Activated T-helper 2 cell treated with anti-CD3 and anti-CD28 coated beads, Interferon-gamma antibody, Interleukin-2, Interleukin-4, amounts not matched to agents 10 μg/mL and 5 μg/mL and 100 μg/mL, durations not matched to agents 14 hours and 24 hours and 36 hours (primary cell): ENCODE measurements at places on chromosomes 6 and 20.
A peak's percentile ranks its signal among the peaks of the same experiment; 100 is the strongest.

GRCh38 chr6:162753775-162754174 lies 26.0 kb downstream of the PACRG start:
- no peak for DNase-seq

DNA sequence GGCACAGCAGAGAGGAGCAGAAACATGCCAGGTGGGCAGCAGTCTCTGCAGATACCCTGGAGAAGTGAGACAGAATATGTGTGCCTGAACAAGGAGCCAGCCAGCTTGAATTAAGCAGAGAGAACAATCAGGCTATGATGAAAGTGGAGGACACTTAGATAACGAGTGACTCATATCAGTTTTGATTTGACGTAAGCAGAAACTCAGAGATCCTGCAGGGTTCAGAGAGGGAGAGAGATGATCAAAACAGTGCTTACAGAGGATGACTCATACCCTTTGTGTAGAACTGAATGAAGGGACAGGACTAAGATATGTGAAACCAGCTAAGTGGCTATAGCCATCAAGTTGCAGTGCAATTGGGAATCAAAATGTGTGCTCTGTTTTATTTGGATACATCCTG lies 300.7 kb downstream of the TENT5A start:
- no peak for DNase-seq

GRCh38 chr20:40769677-40770285 lies 80.7 kb upstream of the MAFB start:
- no peak for DNase-seq

DNA sequence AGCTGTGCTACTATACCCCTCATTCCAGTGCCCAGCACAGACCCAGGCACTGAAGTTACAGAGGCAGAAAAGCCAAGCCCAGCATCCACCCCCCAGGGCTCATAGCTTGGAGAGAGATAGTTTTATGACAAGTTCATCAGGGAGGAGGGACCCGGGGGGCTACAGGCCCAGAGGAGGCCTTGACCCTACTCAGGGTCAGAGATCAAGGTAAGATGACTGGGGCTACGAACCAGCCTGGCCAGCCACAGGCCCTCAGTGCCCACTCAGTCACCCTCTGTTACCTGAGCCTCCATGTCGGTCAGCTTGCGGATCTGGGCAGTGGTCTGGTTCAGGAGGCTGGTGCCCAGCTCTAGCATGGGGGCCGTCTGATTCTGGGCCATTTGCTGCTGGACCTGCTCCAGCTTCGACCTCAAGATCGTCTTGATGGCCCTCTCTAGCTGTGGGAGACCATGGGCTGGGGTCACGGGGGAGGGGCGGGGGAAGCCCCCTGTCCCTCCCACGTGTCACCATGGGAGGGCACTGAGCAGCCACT lies 26.1 kb downstream of the ANGPT4 start:
- no peak for DNase-seq

DNA sequence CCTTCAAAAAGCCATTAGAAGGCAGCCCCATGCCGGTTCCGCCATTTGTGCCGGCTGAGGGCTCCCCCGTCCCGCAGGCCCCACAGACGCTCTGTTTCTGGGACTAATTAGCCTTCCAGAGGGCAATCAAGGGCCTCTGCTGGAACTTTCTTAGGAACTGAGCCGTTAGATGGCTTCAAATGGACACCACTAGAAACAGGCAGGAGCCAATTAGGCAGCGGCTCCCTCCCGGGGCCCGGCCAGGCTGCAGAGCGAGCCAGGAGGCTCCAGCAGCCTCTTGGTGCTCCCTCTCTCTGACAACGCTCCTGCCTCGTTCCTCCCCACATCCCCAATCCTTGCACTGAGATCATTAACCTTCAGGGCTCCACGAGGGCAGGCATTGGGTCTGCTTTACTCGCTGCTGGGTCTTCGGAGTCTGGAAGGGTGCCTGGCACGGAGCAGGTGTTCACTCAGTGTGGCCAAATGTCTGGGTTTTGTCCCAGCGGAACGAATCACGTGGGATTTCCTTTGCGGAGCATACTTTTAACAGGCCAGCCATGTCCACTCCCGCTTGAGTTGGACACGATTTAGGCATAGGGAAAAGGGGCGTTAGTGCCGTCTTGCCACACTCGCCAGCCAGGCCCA lies 98.3 kb downstream of the TMEM242 start:
- no peak for DNase-seq

DNA sequence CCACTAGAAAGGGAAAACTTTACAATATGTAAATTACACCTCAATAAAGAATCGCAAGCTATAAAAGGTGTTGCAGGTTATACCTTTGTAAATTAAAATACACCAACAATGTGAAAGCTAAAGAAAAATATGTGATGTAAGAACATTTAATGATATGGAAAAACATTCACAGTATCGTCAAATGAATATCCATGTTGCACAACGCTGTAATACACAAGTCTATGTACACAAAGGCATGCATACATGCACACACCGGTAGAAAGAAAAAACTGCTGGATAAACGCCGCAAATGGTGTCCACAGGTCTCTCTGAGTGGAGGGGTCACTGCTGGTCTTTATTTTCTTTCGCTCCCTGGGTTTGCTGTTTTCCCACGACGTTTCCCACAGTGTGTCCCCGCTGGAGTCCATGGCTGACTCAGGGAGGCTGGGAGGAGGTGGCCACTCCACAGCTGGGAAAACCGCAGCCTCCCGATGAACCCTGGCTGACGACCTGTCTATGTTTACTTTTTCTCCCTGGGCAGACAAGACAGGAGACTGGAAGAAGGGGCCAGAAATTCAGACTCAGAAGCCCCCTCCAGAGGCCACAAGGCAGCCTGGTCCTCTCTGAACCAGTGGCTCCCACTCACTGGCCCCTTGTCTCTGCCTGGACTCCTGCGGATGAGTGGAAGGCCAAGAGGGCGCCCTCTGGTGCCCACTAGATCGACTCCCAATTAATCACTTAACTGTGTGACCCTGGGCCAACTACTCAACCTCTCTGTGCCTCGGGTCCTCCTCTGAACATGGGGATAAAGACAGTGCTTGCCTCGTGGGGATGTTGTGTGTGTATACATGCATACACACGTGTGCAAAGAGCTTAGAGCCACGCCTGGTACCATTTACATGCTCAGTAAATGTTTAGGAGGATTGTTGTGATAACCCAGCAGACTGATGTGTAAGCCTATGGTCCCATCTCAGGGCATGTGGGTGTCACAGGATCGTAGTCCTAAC lies 12.8 kb upstream of the BPI start:
- DNase-seq = no peak

DNA sequence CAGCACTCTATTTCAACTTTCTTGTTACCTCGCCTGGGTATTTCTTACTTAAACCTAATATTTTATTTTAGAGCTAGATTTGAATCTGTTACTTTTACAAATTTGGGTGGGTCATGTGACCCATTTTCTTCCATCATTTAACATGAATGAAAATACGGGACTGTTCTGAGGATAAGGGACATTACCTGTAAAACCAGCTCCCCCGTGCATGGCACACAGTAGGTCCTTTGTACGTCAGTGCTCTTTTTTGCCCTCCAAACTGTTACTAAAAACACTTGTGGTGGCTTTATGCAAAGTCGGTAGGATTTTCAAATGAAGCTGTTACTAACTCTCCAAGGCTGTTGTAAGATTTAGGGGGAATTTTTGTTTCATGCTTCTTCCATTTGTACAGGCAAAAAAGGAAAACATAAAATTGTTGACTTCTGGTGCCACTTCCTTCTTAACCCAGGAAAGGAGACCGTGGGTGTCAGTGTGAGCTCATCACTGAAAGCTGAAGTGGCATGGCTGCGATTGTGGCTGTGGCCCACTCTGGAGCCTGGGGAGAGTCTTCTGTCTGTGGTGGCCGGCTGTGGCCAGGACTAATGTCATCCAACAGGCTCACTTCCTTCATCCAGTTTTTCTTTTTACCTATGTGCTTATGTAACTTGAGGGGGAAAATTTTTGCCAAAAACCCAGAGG lies 40.2 kb upstream of the PXDC1 start:
- DNase-seq = no peak

GRCh38 chr20:21643417-21643816 lies 62.0 kb upstream of the PAX1 start:
- DNase-seq = no peak

GRCh38 chr6:111399626-111400025 lies 83.4 kb downstream of the REV3L start:
- no peak for DNase-seq

GRCh38 chr20:46137816-46138215 lies 19.7 kb downstream of the CD40 start:
- no peak for DNase-seq

DNA sequence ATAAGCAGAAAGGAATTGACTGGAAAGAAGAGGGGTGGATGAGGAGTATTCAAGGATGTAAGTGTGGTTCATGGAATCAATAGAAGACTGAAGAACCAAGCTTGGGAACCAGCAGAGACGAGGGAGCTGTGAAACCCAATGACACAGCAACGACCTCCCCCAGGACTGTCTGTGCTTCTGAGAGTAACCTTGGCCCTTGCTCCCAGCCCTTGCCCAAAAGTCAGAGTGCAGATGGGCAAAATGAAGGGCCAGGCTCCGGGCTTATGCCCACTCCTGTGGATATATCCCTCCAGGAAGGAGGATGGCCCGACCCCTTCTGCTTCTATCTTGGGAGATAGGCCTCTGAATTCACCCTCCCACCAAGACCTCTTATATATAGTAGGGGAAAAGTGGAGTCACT lies 24.9 kb downstream of the FAM50B start:
- DNase-seq = no peak

GRCh38 chr6:169651498-169651897 lies 50.3 kb downstream of the WDR27 start:
- no peak for DNase-seq

DNA sequence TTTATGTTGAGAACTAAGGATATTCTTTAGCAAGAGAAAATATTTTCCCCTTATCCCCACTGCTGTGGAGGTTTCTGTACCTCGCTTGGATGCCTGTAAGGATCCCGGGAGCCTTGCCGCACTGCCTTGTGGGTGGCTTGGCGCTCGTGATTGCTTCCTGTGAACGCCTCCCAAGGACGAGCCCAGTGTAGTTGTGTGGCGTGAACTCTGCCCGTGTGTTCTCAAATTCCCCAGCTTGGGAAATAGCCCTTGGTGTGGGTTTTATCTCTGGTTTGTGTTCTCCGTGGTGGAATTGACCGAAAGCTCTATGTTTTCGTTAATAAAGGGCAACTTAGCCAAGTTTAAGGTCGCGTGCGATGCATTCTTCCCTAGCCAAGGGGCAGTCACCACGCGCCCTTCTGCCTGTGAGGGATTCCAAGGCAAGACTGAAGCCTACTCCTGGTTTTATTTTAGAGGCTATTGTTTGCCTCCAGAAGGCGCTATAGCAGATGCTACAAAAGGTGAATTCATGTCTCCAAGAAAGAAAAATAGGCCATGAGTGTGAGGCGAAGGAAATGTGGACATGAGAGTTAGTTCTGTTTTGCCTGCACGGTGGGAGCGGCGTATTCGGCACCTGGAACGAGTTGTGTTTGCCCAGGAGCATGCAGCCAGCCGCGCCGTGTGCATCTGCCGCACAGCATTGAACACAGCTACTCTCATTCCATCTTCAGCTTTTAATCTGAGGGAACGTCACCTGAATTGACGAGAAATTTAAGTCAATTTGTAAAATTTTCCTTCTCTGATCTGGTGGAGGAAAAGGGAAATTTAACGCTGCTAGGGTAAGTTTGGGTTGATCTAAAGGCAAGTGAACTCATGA lies 40.3 kb upstream of the IRF4 start:
- DNase-seq = no peak

GRCh38 chr6:156485150-156485549 lies 292.0 kb upstream of the ARID1B start:
- no peak for DNase-seq

DNA sequence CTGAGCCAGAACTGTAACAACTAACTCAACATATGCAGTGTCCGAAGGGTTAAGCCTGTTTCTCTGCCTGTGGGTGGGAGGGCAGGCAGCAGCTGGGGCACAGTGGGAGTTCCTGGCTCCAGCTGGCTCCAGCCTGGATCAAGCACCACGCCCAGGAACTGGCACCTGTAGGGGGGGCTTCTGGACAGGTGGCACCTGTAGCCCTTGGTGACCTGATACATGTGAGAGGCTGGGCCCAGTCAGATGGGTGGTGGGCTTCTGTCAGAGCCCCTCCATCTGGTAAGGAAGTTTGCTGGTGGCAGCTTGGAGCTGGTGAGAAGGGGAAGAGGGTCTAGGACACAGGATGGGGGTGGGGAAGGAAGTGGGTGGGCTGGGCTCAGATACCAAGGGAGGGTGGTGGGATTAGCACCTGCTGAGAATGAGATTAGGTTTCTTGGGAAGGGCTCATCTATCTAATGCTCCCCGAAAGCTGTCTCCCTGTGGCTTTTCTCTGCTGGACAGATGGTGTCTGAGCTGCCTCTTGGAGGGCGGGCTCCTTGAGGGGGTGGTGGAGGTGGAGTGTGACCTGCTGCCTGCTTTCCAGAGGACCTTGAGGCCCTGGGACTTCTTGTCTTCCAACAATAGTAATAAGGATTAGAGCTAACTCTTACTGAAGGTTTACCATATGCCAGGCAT lies 28.5 kb downstream of the BCL2L1 start:
- DNase-seq = no peak

- no peak for DNase-seq
Observed at GRCh38 chr20:41007481-41007880, 21.1 kb upstream of the TOP1 start.

GRCh38 chr6:52394251-52394666 lies 25.9 kb upstream of the EFHC1 start:
- DNase-seq = peak; percentile 39

DNA sequence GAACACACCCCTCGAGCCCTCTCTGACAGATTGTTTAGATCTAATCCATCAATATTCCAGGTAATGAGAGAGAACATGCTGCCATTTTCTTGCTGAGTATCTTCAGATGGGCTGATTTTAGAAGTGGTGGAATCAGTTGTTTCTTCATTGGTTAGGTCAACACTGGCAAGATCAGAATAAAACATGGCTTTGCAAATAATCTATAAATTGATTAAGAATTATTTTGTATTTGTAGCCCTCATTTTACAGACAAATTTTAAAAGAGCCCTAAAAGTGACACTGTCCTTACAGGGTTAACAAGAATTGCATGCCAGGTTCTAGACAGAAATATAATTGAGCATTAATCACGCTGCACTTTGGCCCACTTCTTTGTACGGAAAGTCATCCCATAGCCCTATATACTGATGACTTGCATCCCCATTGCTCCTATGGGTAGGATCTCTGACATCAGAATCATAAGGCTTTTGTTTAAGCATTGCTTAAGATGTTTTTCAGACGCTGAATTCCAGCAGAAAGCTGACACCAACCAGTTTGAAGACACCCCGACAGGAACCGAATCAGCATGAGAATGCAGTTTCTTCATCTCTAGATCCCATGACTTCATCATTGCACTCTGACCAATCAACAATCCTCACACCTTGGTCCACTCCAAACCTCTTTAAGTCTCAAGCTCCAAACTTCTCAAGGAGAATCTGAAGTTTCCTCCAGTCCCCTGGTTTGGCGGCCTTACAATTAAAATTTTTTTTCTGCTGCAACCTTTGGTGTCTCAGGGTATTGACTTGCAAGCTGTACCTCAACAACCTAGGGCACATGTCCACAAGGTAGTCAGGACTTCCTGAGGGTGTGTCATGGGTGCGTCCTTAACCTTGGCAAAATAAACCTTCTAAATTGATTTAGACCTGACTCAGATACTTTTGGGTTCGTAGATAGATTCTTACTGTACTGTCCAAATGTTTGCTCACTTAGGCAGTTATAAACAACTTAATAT lies 7.8 kb downstream of the TDP2 start:
- no peak for DNase-seq

- DNase-seq = no peak
Observed at GRCh38 chr6:14822679-14823078, 423.2 kb upstream of the JARID2 start.

- no peak for DNase-seq
Observed at GRCh38 chr6:4466769-4467480, 309.3 kb upstream of the CDYL start.
